GM12878 (cell line): ENCODE measurements at places on chromosomes 3 and 15.
A peak's percentile ranks its signal among the peaks of the same experiment; 100 is the strongest.

DNA sequence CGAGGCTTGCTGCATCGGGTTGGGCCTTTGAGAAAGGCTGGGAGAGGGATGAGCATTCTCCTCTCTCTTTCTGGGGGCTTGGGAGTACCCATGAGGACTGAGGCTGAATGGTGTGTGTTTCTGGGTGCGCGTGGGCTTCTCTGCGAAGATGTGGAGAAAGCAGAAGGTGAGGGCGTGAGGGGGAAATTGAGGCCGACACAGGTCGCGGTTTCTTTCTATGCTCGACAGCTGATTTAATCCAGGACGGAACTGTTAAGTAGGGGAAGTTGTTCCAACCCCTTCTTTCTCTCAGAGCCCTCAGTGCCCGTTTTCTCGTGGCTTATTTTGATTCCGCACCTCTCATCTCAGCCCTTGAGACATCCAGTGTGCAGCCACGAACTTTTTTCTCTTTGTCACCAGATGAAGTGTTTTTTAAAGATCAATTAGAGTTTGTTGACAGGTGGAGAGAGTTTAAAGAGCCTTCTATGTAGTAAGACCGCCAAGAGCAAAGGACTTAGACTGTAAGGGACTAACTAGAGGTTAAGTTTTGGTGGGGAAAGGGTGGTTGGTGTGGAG lies 711 bp downstream of the STARD9 start:
- no peak for DNase-seq

DNA sequence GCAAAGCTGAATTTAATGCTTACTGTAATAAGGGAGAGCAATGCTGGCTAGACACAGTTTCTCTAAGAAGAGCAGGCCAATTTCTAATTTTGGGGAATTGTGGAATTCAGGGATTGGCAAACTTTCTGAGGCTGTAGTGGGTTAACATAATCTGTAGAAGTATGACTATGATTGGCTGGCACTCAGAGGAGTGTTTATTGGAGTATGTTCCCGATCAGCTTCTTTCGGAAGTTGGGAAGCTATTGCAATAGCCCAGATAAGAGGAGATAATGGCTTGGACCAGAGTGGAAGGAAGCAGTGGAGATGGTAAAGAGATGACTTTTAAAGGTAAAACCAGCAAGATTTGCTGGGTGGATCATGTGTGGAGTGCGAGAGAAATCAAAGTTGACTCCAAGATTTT lies 19.4 kb downstream of the TMOD3 start:
- no peak for DNase-seq

GRCh38 chr3:197124713-197125112 lies 95.1 kb upstream of the MELTF start:
- no peak for DNase-seq

- DNase-seq, result no peak
Observed at GRCh38 chr3:114452937-114453336, 159.1 kb downstream of the TIGIT start.

DNA sequence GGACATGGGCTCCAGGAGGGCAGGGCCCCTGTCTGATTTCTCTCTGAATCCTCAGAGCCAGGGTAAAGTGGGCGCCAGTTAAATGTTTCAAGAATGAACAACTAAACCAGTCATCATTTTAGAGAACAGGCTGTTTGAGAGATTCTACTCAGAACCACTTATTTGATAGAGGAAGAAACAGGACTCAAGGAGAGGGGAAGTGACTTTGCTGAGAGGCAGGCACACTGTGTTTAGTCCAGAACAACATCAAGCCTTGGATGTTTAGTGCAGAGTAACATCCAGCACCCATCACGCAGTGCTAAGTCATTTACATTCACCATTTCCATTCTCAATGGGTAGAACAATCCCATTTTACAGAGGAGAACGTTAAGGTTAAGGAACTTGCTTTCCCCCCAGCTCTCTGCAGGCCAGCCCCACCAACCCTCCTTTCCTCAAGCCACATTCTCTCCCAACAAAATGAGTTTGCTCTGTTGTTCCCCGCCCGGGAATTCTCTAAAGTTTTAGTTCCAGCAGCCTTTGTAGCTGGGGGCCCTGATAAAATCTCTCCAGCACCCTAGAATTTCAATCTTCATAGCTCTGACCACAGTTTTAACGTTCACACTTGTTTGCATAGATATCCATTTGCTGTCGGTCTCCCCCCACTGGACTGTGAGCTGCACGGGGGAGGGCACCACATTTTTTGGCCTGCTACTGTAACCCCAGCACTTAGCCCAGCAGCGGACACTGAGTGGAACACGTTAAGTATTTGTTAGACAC lies 962 bp downstream of the NMNAT3 start:
- no peak for DNase-seq

DNA sequence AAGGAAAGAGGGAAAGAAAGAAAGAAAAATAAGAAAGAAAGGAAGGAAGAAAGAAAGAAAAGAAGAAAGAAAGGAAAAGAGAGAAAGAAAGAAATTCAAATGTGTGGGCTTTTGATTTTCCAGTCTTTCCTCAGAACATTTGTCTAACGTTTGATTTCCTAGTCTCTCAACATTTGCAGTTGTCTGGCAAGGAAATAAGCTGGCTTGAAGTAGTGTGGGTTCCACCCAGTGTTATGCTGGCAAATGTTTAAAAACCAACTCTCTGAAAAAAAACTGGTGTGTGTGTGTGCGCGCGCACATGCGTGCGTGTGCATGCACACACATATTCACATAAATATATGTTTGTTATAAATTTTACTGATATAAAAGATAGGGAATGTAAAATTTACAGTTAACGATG lies 54.6 kb upstream of the C3orf49 start:
- DNase-seq, result no peak

- no peak for DNase-seq
Observed at GRCh38 chr3:11020764-11021163, 28.2 kb downstream of the SLC6A1 start.

- DNase-seq, result no peak
Observed at GRCh38 chr15:55240125-55240760, 43.5 kb upstream of the RSL24D1 start.

- DNase-seq, result peak; percentile 21
Observed at GRCh38 chr15:71508081-71508682, 302.2 kb upstream of the NR2E3 start.

- DNase-seq, result no peak
Observed at GRCh38 chr3:85476891-85477495, 518.2 kb downstream of the CADM2 start.

DNA sequence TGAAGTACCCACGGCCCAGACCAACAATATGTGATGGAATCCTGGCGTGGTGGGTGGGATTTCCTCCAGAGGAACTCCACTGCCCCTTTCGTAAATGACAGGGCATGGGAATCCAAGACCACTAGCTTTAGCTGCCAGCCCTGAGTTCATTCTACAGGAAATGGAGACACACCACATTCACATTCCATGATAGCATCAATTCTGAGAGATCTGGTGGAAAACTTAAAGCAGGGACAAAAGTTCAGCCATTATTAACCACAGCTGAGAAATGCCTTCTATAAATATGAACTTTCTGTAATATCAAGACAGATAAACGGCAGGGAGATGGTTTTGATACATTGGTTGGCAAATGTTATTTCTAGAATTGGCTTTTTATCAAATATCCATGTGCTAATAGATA lies 98.2 kb downstream of the FBN1 start:
- no peak for DNase-seq

DNA sequence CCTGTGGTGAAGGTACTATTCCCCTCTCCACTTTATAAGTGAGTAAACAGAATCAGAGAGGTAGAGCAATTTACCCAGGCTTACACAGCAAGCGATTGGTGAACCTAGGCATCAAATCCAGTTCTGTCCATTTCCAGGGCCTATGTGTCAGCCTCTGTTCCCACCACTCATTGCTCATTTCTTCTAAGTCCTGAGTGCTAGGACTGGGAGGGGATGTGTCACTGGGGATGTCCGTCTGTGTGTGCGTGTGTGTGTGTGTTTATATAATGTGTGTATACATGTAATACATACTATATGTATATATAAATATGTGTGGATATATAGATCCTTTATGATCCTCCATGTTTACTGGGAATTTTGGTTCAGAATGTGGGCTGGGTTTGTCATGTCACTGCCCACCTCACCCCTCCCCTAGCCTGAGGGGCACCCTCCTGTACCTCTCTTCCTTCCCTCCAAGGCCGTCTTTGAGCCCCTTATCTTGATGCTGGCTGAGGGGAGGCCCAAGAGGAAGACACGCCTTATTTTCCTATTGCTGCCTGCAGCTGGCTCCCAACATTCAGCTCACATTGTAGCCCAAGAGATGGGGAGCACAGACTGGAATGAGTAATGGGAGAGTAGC lies 2.1 kb downstream of the TMEM43 start:
- no peak for DNase-seq

DNA sequence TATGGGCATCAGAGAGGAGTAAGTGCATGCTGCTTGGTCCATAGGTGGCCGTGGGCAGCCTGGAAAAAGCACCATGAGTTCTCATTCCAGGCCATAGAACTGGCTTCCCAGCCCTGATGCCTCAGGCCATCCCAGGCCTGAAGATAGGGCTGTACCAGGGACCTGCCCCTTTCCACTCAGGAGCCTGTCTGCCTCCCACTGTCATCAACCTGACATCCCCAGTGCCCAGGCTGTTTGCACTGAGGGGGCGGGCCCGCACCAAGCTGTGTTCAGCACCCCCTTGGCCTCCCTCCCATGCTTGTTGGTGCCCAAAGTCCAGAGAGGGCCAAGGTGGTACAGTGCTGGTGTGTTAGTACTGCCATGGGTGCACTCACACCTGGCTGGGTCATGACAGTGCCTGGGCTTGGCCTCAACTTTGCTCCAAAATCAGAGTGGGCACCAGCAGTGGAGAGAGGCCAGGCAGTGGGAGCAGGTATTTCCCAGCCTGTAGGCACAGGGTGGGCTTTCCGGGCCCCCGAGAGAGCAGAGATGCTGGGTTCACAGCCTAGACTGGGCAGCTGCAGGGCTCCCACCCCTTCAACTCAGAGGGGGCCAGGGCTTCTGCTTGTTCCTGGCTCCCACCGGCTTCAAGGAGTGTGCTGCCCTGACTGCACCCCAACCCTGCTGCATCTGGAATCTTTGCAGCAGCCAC lies 556.1 kb downstream of the SI start:
- DNase-seq, result no peak

DNA sequence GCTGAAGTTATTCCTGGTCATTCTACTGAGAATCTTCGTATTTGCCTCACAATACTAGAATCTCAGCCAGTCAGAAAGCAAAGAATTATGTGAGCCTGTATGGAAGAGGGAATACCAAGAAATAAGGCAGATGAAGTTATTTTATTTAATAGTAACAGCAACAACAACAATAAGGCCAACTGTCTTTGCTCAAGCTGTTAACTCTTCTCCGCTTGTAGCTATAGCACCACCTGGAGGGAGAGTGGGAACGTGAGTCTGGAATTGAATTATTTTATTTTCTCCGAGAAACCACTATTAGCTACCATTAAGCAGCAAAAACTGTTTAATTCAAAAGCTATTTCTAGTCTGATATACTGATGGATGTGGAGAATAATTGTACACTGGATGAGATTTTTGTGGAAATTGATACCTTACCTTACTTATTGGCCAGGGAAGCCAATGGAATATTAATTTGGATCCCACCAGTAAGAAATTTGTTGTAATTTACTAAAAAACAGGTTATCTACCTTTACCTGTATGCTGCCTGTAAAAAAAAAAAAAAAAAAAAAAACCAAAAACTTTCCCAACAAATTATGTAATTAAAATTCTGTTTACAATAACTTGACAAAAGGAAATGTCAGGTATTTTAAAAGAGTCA lies 50.1 kb downstream of the CALML4 start:
- no peak for DNase-seq

DNA sequence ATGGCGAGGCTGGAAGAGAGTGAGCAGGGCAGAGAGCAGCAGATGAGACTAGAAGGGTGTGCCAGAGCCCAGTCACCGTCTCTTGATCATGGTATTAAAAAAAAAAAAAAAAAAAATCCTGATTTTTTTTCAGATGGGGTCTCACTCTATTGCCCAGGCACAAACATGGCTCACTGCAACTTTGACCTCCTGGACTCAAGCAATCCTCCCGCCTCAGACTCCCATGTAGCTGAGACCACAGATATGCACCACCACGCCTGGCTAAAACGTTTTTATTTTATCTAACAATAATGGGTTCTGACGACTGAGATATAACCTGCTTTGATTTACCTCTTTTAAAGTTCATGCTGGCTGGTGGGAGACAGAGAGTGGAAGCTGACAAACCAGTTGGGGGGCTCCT lies 4.0 kb downstream of the GNB4 start:
- DNase-seq, result no peak
